GM23338 (cell line): ENCODE measurements at places on chromosomes 6 and 20.
A peak's percentile ranks its signal among the peaks of the same experiment; 100 is the strongest.

- no peak for DNase-seq
- H3K27me3 ChIP-seq, result peaks cover 38% of the 10 kb centered on the region
- peaks cover 41% of the 10 kb centered on the region for H3K4me1 ChIP-seq
- peak overlapping the region; percentile 59; the same call in 1 of the 2 replicates for H3K27ac ChIP-seq
Observed at GRCh38 chr6:36677059-36677749, 1.3 kb upstream of the CDKN1A start.

DNA sequence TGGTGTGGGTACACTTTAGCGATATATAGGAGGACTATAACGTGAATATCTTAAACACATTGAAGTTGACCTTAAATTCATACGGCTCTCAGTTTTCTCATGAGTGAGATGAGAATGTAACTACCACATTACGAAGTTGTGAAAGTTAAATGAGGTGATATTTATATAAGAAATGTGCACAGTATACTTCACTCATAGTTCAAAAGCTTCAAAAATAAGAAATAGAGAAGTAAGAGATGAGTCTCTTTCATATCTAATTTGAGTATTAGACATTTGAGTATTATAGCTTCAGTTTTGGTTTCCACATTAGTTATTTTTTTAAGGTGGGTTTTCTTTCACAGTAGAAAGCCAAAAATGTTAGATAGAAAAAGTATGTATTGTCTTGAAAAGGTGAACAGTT, 183.3 kb downstream of the NKAIN2 start:
- H3K36me3 ChIP-seq, result no peaks in the 10 kb centered on the region
- no peaks in the 10 kb centered on the region for H3K4me1 ChIP-seq
- no peak overlapping the region for H3K4me3 ChIP-seq
- no peak for DNase-seq
- H3K27ac ChIP-seq, result no peak overlapping the region
- no peaks in the 10 kb centered on the region for H3K27me3 ChIP-seq

DNA sequence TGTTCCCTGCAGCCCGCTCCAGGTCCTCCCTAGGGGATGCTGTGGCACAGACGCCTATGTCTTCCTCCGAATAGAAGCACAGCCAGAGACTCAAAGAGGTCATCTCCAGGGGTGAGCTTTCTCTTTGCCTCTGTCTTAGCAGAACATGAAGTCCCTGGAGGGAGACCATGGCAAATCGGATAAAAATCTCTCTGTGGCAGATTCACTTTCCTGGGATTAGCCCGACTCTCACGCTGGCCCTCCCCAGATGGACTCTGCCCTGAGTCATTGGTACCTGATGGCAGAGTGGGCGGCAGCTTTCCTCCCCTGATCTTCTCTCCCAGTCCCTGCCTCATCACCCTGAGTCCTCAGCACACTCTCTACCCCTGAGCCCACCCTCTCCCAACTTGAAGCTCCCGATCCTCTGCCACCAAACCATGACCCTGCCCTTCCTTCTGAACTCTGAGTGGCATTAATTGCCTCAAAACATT, 58.0 kb upstream of the CCDC167 start:
- H3K27me3 ChIP-seq, result no peaks in the 10 kb centered on the region
- no peak for DNase-seq
- no peaks in the 10 kb centered on the region for H3K36me3 ChIP-seq
- no peak overlapping the region for H3K27ac ChIP-seq
- peaks cover 8% of the 10 kb centered on the region; the same call in 1 of the 2 replicates for H3K4me1 ChIP-seq

DNA sequence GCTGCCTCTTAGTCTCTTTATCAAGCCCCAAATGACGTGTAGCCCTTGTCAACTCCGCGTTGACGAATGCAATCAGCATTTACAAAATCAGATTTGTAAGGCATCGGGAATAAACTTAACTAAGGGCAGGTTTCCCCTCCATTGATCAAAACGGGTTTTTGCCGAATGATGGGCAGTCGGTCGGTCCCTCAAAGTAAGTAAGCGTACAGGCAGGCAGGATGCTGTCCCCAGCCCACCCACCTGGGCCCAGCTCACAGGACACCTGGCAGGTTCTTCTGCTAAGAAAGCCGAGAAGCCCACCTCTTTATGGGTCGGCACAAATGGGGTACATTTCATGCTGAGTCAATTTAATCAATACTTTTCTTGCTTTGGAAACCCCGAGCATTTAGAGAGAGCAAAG, 22.0 kb upstream of the MAFB start:
- no peaks in the 10 kb centered on the region for H3K36me3 ChIP-seq
- no peak overlapping the region for H3K27ac ChIP-seq
- no peaks in the 10 kb centered on the region for H3K4me1 ChIP-seq
- no peaks in the 10 kb centered on the region for H3K27me3 ChIP-seq
- DNase-seq, result no peak

DNA sequence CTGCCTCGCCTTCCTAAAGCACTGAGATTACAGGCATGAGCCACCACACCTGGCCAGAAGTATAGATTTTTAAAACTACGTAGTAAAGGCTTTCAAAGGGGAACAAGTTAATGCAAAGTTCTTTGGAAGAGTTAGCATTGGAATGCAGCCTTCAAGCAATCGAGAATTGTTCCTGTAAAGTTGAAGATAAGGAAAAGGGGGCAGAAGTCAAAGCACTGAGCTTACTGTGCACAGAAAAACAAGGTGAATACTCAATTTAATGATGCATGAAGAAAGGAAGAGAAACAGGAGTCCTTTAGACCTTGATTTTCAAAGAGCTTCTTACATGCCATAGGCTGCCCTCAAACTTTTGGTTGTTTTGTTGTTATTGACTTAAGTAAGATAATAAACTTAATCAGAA, 29.1 kb upstream of the LGSN start:
- no peak overlapping the region for H3K27ac ChIP-seq
- H3K36me3 ChIP-seq, result no peaks in the 10 kb centered on the region
- DNase-seq, result no peak
- no peak overlapping the region for H3K4me3 ChIP-seq
- no peaks in the 10 kb centered on the region for H3K27me3 ChIP-seq

DNA sequence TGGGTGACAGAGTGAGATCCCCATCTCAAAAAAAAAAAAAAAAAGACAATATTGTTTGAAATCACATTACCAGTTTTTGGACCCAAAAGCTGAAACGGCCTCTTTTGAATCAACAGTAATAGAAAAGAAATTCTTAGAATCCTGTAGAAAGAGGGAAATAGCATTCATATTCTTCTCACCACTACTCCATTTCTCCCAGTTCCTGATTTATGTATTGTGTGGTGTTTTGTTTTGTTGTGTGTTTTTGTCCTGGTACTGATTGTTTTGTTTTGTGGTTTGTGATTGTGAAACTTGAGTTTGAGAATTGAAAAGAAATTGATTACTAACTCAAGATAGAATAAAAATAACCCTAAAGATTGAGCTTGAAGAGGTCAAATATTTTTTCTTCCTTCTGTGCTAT, 26.2 kb upstream of the EEF1A1 start:
- H3K4me1 ChIP-seq, result no peaks in the 10 kb centered on the region
- DNase-seq, result no peak
- no peaks in the 10 kb centered on the region for H3K27me3 ChIP-seq
- no peak overlapping the region for H3K27ac ChIP-seq
- no peak overlapping the region for H3K4me3 ChIP-seq
